ENCODE measurements at places on chromosomes 16 and 17.

- DNase-seq, result no peak
Measured at GRCh38 chr17:44672479-44673093, 16.3 kb downstream of the MEIOC start.

- no peak for DNase-seq
Measured at GRCh38 chr16:14278749-14279148, 207.6 kb downstream of the MRTFB start.

DNA sequence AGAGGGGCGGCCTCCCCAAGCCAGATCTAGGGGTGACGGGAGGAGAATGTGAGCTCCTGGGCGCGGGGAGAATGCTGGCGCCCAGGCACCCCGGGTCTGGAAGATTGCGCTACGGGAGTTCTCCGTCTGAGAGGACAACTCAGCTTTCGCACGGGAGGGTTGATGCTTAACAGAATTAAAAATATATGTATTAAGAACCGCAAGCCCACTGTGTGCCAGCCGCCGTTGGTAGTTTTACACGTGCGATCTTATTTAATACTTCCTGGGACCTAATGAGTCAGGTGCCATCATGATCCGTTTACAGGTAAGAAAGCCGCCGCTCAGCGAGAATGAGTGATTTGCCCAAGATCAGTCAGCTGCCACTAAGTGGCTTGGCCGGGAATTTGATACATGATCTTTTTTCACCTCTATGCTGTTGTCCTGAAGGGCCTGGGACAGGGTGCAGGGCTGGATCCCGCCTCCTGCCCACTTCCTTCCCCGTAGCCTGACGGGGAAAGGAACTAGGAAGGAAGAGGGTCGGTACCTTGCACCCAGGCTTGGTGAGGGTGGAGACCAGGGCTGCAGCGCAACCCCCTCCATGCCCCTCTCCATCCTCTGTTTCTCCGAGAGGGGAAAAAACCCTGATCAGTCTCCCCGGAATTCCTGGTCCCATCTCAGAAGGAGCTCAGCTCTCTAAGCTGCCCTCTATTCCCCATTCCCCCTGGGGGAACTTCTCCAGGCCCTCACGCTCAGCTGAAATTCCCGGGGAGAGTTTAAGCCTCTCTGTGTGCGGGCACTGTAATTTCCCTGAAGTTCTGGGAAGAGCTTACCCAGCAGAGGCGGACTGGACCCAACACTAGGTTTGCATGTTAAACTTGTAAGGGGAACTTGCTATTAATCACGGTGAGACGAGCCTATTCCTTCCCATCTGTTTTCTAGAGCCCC, 983 bp downstream of the VAT1L start:
- no peak for DNase-seq

- no peak for DNase-seq
Measured at GRCh38 chr17:9512323-9513168, 63.1 kb downstream of the STX8 start.

GRCh38 chr17:5526821-5527598, 40.6 kb downstream of the MIS12 start:
- DNase-seq, result no peak

DNA sequence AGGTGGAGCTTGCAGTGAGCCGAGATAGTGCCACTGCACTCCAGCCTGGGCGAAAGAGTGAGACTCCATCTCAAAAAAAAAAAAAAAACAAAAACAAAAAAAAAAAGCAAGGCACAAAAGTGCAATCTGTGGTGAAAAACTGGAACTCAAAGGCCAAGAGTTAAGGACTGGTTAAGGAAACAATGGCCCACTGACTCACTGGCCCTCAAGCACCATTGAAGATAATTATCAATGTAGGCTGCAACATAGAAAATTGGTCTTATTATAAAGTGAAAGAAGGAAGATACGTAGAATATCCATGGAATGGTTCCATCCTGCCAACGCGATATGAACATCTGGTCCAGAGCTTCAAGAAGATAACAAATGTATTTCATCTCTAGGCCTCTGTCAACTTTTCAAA, 444.2 kb downstream of the SOX9 start:
- DNase-seq, result no peak

- DNase-seq, result no peak
Measured at GRCh38 chr17:8487743-8488142, 52.1 kb downstream of the NDEL1 start.

DNA sequence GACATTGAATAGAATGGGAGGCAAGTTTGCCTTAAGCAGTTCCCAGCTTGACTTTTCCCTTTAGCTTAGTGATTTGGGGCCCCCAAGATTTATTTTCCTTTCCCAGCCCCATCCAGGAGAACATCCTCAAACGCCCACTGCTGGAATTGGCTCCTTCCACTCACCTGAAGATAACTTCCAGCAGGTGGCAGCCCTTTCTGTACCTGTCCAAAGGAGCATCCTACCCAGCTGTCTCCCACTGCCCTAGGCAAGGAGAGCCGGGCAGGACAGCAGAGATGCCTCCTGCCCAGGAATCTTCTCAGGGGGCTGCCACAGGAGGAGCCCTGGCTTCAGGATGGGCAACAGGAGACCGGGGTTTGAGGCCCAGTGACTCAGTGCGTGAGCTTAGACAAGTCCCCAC, 6.4 kb downstream of the CACNG5 start:
- DNase-seq, result no peak

GRCh38 chr17:40306395-40306794, 2.6 kb upstream of the RARA start:
- no peak for DNase-seq

- no peak for DNase-seq
Measured at GRCh38 chr17:337866-338265, 14.7 kb downstream of the RPH3AL start.

- DNase-seq, result no peak
Measured at GRCh38 chr17:77778636-77779489, 179.6 kb upstream of the TNRC6C start.

DNA sequence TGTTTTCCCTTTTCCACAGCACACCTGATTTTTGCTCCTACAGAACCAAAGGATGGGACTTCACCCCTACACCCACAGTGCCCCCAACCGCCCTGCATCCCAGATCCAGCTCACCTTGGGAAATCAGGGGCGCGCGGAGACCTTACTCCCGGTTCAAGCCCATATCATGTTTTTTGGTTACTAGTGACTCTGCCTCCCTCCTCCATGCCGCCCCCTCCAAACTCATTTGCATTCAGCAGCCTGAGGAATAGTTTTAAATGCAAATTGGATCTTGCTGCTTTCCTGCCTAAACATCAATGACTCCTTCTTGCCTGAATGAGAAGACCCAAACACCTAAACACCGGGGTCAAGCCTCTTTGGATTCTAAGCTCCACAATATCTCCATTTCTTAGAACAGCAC, 331.8 kb downstream of the TMEM114 start:
- DNase-seq, result no peak

DNA sequence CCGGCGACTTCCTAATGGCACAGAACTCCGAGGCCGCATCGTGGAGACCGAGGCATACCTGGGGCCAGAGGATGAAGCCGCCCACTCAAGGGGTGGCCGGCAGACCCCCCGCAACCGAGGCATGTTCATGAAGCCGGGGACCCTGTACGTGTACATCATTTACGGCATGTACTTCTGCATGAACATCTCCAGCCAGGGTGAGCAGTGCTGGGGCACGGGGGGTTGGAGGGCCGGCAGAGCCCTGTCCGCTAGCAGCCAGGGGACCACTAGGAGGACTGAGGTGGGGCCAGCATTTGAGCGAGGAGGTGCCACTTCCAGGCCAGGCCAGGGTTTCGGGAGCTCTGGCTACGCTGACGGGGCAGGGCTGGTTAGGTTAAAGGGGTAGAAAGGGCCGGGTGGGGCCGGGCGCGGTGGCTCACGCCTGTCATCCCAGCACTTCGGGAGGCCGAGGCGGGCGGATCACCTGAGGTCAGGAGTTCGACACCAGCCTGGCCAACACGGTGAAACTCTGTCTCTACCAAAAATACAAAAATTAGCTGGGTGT, 5.1 kb downstream of the MPG start:
- no peak for DNase-seq

- no peak for DNase-seq
Measured at GRCh38 chr17:8146381-8147140, 5.6 kb downstream of the PER1 start.

DNA sequence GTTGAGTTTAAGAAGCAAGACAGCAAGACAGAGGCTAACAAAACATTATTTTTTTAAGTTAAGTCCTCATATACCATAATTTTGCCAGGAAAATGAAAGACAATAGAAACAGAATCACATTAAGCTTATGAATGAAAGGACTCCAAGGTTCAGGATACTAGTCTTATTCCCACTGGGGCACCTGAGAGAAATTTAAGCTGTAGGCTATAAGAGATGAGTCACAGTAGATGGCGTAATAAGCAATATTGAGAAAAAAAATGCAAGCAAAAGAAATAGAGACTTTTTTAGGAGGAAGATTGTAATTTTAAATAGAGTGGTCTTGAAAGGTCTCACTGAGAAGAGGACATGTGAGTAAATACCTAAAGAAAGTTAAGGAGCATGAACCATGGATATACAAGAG, 57.1 kb upstream of the KIF2B start:
- DNase-seq, result no peak

DNA sequence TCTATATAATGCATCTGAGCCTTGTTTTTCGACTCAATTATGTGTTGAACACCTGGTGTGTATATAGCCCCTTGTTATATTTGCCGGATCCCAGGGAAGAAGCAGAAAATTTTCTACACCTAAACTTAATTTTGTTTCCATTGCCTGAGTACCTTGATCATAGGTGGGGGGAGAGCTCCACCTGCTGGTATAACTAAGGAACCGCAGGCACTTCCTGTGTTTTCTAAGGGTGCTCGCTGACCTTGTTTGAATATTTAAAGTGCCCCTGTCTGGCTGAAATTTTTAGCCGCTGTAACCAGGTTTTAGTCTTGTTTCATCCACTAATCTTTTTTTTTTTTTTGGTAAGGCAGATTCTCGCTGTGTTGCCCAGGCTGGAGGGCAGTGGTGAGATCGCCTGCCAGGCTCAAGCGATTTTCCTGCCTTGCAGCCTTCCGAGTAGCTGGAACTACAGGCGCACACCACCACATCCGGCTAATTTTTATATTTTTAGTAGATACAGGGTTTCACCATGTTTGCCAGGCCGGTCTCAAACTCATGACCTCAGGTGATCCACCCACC, 6.5 kb upstream of the NUBP1 start:
- peak; percentile 50 for DNase-seq

GRCh38 chr17:81533339-81534141, 5.4 kb downstream of the FSCN2 start:
- no peak for DNase-seq

GRCh38 chr17:8916466-8916865, 49.0 kb upstream of the PIK3R6 start:
- DNase-seq, result no peak

GRCh38 chr17:53629188-53629587, 193.5 kb upstream of the KIF2B start:
- DNase-seq, result no peak

DNA sequence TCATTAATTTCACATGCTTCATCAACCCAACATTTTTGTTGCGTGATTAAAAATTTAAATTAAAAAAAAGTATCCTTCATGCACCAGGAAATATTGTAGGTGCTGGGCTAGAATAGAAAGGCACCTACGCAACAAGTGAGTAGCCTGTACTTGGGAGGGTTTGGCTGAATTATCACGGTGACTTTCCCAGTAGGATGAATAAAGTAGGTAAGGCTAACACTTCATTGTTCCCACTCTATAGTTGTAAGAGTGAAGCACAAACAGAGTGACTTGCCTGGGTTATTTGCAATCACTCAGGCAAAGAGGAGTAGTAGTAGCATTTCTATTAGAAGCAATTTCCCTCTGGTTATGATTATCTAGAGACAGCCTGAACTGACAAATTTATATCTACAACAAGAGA, 62.5 kb downstream of the DNAH3 start:
- DNase-seq, result no peak

DNA sequence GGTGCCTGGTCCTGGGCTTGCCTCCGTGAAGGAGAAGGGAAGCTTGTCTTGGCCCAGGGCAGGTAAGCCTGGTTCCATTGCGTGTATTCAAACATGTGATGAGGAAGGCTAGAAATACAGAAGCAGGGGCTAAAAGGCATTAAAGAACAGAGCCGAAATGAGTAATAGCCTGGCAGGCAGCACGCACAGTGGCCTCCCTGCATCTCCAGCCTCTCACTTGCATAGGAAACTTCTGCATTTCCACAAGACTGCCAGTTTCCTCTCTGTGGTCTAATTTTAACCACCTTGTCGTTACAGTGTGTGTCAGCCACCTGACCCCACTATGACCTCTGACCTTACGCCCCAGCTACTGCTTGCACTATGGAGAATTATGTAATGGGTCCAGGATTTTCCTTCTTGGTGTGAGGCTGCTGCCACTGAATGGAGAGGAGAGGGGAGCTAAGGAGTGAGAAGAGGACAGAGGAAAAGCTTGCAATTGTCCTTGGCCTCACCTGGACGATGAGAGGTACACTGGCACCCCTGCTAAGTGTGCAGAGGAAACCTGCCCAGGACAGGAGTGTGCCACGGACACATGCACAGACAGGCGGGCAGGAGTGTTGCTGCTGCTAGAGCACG, 32.8 kb downstream of the HIC1 start:
- no peak for DNase-seq

GRCh38 chr17:74833501-74834377, 25.9 kb downstream of the GRIN2C start:
- no peak for DNase-seq

Measured in HuH-7 (cell line).